ENCODE measurements at places on chromosomes 11 and 22.

- no peak for DNase-seq
These were observed 49.9 kb upstream of the LDLRAD3 start for GRCh38 chr11:35893796-35894475.

DNA sequence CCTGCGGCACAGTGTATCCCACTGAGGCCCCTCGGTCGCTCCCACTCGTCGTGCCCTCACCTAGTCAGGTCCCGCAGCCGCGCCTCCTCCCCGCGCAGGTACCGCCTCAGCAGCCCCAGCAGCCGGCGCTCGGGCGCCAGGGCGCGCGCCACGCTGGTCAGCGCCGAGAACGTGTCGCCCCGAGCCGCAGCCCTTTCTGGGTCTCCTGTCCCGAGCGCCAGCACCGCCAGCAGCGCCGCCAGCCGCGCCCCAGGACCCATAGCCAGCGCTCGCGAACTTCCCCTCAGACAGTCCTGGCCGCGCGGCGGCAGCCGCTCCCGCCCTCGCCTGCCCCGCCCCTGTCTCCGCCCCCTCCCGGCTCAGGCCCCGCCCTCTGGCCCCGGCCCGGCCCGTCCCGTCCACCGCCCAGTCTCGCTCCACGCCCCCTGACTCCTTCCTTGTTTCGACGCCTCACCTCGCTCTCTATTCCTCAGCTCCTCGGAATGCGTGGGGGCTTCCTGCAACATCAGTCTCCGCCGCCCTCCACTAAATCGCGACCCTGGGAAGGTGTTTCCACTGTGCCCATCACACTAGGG, at the start of gene P4HA3:
TSS of gene P4HA3 (minus strand) at position 289 of the 575 bp plus-strand sequence. CDS start at position 260, 29 bp downstream.
- DNase-seq, result peak; percentile 87

DNA sequence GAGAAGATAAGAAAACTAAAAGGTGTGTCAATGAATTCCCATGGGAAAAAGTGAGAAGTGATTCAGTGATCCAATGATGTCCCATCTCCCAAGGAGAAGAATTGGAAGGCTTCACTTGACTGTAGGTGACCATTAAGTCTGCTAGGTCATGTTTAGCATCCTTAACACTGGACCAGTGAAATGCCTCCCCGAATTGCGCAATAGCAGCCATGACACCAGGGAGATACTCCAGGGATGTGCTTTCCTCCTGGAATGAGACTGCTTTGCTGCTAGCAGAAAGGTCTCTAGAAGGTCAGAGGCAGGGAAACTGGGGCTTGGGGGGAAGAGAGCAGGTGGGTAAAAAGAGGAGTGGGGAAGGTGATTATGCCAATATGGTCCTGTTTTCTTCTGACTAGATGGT, 364.3 kb downstream of the OPCML start:
- no peak for DNase-seq

DNA sequence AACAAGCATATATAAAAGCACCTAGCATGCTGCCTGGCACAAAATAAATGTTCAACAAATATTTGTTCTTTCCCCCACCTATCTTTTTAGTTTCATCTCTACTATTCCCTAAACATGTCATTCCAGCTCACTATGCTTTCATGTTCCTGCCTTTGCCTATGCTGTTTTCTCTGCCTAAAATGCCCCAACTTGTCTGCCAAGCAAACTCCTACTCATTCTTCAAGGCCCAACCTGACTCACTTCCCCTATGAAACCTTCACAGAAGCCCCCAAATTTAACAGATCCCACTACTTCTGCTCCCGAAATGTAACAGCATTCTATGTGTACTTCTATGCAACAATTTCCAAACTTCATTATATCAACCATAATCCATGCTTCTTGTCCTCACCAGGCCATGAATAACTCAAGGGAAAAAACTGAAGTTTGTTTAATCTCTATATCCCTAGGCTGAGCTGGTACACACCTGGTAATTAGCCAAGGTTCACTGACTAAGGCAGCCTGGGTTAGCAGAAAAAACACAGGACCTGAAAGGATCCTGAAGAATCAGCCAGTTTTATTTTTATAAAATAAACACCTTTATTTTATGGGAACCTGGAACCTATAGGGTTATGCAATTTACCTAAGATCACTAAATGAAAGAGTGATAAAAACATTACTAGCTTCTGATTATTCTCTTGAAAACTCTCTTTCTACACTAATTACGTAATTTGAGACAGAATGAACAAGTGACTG, 72.2 kb downstream of the PAK1 start:
- DNase-seq, result no peak

- DNase-seq, result no peak
These were observed 38.7 kb downstream of the MYO18B start for GRCh38 chr22:25780673-25781072.

- no peak for DNase-seq
These were observed 206.9 kb downstream of the SOX6 start for GRCh38 chr11:16149476-16149875.

DNA sequence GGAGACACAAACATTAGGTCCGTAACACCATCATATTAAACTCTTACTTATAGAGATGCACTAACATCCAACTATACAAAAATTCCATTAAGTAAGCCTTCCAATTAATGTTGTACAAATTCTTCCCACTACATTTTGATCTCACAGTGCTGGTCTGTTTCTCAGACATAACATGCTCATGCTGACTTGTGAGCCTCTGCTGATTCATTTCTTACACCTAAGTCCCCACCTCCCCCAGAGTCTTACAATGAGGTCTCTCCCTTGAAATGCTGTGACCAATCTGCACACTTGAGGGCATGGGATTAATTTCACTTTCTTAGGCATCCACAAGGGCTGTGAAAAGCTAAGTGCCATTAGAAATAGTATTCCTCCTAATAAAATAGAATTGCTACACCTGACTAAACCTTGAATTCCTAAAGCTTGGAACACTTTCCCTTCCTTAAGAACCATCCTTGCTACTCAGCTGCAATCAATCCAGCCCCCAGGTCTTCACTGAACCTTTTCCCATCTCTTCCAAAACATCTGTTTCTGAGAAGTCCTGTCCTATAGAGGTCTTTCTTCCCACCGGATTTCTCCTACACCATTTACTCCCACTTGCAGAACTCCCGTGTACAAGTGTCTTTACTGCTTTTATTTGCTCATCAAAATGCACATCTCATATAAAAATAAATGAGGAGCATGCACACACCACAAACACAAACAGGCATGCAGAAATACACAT, 2.0 kb downstream of the HBG1 start:
- no peak for DNase-seq

- peak; percentile 17 for DNase-seq
These were observed 121.6 kb downstream of the BUD13 start for GRCh38 chr11:116651098-116651736.

- DNase-seq, result no peak
These were observed 33.2 kb upstream of the GAB2 start for GRCh38 chr11:78450866-78451265.

DNA sequence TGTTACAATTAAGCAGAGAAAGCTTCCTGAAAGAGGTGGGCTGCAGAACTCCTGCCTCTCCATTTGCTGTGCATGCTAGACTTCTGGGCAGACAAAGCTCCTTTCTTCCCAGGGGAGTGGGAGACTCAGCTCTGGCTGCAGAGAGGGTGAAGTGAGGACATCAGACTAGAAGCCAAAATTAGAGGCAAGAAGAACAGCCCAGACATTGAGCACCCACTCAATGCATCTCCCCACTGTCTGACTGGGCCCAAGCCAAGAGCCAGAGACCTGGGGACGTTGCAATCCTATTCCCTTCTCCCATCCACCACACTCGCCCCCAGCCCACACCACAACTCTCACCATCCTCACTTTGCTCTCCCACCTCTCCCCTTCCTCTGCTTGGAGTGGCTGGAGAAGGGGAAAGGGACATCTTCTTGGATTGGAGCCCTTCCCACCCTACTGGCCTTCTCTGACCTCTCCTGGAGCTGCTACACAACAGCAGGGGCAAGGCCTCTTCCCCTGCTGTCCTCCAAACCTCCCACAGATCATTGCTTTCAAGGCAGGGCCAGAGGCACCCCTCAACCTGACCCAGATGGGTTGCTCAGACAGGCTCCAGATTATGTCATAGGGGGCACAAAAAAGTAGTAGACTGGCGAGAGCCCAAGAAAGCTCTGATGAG, 477.7 kb upstream of the CADM1 start:
- no peak for DNase-seq

DNA sequence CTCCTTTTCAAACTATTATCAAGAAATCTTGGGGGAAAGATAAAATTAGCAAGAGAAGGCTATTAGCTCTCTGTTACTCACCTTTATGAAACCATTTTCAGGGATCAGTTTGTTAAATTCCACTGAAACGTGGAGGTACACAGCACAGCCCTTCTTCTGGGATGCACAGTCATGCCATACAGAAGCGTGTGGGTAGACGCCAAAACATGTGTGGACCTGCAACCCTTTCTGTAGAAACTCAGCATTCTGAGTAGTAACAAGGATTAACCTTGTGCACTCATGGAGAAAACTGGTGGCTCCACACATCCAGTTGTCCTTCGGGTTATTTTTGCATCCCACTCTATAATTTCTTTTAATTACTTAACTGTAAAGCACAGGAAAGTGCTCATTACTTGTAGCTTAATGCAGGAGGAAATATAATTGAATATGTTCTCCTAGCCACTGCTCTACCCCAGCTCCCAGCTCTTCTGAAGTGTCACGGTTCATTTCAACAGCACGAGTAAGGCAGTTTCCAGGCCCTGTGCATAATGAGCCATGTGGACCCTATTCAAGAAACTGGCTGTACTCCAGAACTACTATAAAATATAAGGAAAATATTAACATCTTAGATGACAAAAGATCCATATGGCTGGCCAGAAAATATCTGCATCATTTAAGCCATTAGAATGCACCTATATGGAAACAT, 26.1 kb downstream of the BDNF start:
- DNase-seq, result no peak
